ENCODE measurements at places on chromosomes 7 and 10.
A peak's percentile ranks its signal among the peaks of the same experiment; 100 is the strongest.

DNA sequence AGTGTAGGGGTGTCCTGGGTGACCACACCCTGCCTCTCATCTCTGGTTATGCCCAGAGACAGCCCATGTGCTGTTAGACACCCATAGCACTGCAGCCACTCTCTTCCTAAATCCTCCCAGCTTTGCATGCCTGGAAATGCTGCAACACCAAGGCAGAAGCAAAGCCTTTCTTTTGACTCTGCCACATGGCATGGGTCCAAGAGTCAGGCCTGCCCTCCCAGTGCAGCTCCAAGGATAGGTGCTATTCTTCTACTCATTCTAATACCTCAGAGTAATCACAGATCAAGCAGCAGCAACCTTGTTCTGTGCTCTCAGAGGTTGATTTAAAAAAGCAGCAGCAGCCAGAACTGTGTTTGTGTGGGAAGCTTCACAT, 23.4 kb downstream of the FRMPD2 start:
- DNase-seq, result no peak

- no peak for DNase-seq
Observed at GRCh38 chr7:116988363-116988989, 35.2 kb downstream of the ST7 start.

GRCh38 chr10:13414855-13415254, 66.8 kb upstream of the SEPHS1 start:
- DNase-seq, result no peak

GRCh38 chr10:20890491-20891337, 6.4 kb downstream of the NEBL start:
- DNase-seq, result no peak

DNA sequence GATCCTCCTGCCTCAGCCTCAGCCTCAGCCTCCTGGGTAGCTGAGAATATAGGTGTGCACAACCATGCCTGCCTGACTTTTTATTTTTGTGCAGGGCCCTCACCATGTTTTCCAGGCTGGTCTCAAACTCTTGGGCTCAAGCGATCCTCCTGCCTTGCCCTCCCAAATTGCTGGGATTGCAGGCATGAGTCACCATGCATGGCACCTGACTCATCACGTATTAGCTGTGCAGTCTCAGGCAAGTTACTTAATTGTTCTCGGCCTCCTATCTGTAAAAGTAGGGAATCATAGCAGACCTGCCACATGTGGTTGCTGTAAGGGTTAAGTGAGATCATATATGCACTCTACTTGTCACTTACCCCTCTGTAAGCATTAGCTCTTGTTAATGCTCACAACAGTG, 117.2 kb downstream of the ANLN start:
- peak; percentile 50 for DNase-seq
